ENCODE measurements at places on chromosomes 3 and 15. TPM values are rescaled to one million over a fixed set of nuclear protein-coding genes. Genes with fewer than 3 reads are reported as not detected.

DNA sequence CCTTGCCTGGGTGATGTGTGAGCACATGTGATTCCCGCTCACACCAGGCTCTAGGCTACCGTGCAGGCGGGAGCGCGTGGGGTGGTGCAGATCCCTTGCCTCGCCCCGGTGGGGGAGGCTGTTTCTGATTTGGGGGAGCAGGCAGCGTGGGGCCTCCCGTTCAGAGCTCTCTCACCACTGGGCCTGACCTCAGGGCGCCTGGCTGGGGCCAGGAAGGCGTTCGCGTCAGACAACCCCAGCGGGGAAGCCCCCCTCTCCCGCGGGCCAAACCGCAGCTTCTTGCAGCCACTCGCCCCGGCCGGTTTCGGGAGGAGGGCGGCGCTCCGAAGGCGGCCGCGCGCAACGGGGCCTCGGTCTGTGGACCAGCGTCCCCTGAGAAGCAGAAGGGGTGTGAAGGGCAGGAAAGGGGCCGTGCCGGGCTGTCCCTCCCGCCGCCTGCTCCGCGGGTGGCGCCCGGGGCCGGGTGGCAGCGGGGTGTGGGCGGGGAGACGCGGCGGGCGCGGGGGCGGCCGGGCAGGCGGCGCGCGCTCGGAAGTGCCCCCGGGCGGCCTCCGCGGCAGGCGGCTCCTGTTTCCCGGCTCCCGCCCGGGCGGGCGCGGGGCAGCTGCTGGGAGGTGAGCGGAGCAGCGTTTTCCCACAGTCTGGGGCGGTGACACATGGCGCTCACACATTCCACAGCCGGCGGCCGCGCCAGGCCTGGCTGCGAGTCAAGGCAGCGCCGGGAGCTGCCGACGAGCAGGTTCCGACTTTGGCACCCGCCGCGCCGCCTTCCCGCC, 65.1 kb upstream of the HES1 start:
- no peak for DNase-seq

GRCh38 chr15:81275711-81276392, 48.1 kb downstream of the STARD5 start:
- no peak for DNase-seq

GRCh38 chr3:172201870-172202236, 162.5 kb downstream of the FNDC3B start:
- DNase-seq: no peak

GRCh38 chr15:91116113-91117067, 16.3 kb downstream of the SV2B start:
- DNase-seq: no peak

DNA sequence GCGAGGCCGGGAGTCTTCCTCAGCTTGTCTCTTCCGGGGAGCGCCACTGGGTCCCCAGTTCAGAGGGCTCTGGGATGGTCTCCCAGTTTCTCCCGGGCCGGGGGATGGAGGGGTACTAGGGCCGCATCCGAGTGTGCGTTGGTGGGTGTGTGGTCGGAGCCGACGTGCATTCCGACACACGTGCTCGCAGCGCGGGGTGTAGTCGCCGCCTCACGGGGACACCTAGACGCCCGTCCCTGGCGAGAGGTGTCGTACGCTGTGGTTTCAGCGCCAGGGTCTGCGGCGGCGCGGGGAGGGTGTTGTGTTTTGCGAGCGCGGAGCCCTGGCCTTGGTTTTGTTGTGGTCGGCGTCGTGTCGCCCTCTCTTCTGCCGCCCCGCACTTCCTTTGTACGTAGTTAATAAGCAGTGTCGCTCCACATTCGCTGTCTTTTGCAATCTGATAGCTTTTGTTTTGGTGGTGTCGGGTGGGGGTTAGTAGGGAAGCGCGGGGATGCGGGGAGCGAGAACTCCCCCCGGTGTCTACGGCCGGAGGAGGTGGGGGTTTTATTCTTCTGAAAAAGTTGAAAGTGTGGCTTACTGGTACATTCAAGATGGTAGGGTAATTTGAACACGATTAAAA, 2.2 kb downstream of the IGF1R start:
- DNase-seq: no peak

The PLCH1 gene
- total RNA-seq: 0.23 TPM

Measured in esophagus muscularis mucosa (tissue), 4 donors.